ENCODE measurements at places on chromosomes 2 and 18.

DNA sequence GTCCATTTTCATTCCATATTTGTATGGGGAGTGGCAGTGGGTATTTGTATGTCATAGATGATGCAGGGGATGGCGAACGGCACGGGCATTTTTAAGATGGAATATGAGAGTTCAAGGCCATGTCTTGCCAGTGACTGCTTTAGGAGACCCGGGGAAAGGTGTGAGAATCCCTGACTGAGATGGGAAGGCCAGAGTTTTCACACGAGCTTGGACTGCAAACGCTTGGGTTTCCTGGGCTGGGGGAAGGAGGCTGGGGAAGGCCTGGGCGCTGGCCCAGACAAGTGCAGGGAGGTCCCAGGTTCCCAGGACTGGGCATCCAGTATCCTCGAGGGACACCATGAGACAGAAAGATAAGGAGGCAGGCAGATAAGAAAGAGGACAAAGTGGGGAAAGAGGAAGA, 35.2 kb downstream of the CNGA3 start:
- no peak for DNase-seq

- peak; percentile 25 for DNase-seq
Observed at GRCh38 chr2:197113275-197113711, 186.8 kb upstream of the PGAP1 start.

- no peak for DNase-seq
Observed at GRCh38 chr2:36700311-36700710, 3.8 kb downstream of the VIT start.

DNA sequence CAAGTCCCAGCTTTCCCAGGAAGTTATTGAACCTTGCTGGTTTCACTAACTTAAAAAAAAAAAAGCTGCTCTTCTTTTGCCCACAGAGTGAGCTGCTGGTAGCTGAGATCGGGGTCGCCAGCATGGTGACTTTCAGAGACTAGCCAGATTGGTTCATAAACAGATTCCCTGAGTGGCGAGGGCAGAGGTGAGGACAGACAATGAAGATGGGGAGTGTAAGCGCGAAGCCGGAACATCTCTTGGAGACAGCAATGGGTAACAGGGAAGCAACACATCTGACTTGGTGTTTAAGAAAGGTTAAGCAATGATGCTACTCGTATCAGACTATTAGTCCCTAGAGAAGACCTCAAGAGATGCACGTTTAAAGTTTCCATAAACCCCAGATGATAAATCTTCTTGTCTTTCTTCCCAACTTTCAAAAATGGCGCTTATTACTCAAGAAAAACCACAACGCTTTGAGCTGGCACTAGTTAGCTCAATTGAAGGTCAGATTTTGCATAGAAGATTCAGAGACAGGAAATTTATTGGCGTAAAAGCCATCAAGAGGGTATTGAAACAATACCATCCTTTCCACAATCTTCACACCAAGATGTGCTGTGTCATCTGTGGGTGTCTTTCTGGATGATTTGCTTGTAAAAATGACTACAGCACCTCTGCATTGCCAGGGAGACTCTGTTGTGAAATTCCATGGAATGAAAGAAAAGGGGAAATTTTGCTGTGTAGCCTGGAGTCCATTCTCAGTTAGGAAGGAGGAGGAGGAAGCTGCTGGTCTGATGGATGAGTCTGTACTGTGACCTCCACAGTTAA, 193.1 kb upstream of the CXCR4 start:
- DNase-seq: no peak

DNA sequence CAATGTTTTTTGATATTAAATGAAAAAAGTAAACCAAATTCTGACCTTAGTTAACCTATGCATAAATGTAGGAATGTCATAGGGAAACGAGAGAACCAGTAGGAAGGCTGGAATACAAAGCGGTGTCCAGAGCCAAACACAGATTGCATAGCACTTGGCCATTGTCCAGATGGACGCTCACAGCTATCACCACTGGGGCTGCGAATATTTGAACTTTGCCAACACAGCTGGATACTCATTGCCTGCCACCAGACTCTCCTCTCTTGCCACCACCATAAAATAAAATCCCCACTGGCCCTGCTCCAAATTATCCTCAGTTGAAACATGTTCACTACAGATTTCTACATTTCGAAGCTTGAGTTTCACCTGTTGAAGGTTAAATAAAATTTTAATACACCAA, 159.3 kb upstream of the GULP1 start:
- DNase-seq: no peak

GRCh38 chr2:65856928-65857327, 424.5 kb upstream of the SPRED2 start:
- DNase-seq: no peak

- no peak for DNase-seq
Observed at GRCh38 chr2:83595926-83596325, 863.2 kb downstream of the SUCLG1 start.

- peak; percentile 14 for DNase-seq
Observed at GRCh38 chr2:222861411-222862105, 722 bp downstream of the ACSL3 start.

- DNase-seq: no peak
Observed at GRCh38 chr2:42293019-42293418, 68.0 kb downstream of the COX7A2L start.

GRCh38 chr18:75581336-75582131, 154.0 kb upstream of the SMIM21 start:
- no peak for DNase-seq

GRCh38 chr18:51196811-51197660, 445 bp downstream of the MEX3C start:
- DNase-seq: peak; percentile 27

DNA sequence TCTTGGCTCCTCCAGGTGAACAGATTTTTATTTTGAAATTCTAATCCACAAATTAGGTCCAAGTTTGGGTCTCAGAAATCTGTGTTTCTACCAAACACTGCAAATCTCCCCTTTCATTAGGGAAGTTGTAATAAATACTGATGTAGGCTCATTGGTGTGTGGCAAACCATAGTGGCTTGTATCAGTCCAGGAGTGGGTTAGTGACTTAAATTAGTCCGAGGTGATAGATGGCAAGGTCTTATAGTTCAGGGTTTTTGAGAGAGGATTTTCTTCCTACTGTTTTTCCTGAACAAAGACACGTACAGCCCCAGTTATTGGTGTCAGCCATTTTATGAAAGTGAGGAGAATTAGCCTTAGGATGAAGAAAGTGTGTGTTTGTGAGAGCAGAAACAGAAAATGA, 74.6 kb downstream of the RPRM start:
- DNase-seq: no peak

GRCh38 chr2:68900496-68901198, 29.4 kb upstream of the BMP10 start:
- no peak for DNase-seq

DNA sequence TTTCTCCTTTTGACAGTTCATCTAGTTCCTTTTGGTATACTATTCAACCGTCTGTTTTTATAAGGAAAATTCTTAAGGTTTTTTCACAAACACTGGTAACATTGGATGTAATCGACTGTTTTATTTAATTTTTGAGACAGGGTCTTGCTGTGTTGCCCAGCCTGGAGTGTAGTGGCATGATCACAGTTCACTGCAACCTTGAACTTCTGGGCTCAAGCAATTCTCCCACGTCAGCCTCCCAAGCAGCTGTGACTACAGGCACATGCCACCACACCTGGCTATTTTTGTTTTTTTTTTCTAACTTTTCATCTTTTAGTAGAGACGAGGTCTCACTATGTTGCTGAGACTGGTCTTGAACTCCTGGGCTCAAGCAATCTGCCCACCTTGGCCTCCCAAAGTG, 104.4 kb upstream of the DNMT3A start:
- DNase-seq: no peak

GRCh38 chr2:15684161-15685039, 92.7 kb downstream of the DDX1 start:
- no peak for DNase-seq

GRCh38 chr2:85324639-85325465, 2.9 kb downstream of the TGOLN2 start:
- no peak for DNase-seq

- no peak for DNase-seq
Observed at GRCh38 chr2:240559286-240559685, 871 bp upstream of the DUSP28 start.

DNA sequence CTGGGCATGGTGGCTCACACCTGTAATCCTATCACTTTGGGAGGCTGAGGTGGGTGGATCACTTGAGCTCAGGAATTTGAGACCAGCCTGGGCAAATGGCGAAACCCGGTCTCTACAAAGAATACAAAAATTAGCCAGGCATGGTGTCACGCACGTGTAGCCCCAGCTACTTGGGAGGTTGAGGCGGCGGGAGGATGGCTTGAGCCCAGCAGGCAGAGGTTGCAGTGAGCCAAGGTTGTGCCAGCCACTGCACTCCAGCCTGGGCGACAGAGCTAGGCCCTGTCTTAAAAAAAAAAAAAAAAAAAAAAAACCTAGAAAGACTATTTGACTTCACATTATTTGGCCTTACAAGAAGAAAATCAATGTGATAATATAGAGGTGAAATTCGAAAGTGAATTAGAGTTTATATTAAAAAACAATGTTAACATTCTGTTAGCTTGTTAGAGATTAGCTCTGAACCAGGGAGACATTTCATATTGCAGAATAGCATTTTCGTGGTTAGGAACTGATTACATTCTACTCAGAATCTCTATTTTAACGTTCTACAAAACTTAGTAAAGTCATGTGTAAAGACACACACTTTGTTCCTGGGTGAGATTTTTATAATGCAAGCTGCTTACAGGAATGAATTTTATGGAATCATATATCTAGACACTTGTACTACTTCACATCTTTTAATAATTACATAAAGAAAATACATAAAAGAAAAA, 120.5 kb downstream of the THADA start:
- no peak for DNase-seq

DNA sequence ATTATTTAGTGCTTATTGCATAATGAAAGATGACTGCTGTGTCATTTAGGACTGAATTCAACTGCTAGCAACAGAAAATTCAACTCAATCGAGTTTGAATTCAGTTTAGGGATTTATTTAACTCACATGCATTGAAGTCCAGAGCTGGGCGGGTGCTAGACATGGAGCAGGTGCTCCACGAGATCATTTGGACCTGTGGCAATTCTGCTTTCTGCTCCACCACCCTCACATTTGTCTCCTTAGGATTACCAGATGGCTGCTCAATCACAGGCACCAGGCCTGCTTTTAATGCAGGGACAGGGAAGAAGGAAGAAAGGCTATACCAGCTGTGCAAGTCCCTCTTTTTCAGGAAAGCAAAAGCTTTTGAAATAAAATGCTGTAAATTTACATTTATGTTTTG, 572.9 kb upstream of the SLC8A1 start:
- DNase-seq: no peak

DNA sequence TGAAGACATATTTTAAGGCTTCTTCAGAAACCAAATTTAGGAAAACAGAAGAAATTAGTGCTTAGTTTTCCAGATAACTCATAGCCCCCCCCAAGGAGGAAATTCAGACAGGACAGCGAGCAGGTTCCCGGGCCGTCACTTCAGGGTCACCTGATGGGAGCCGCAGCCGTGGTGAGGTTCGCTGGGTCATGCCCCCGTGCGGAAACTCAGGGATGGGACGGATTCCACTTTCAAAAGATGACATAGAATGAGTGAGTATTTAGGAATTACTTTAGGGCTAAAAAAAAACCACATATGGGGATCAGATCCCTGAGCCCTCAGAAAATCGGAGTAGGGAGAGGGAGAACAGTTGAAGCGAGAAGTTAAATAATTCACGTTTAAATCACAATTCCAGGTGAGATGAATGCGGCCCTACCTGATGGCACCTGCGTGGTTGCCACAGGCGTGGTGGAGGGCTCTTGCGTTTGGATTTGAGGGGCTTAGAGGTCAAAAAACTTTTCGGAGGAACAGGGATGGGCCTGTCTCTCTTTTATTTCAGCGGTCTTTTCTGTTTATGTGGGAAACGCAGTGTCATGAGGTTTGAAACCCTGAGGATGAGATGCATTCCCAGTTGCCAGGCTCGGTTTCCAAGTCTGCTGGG, 114.4 kb downstream of the NFATC1 start:
- DNase-seq: no peak

GRCh38 chr2:160073284-160073888, 11.0 kb upstream of the PLA2R1 start:
- no peak for DNase-seq

DNA sequence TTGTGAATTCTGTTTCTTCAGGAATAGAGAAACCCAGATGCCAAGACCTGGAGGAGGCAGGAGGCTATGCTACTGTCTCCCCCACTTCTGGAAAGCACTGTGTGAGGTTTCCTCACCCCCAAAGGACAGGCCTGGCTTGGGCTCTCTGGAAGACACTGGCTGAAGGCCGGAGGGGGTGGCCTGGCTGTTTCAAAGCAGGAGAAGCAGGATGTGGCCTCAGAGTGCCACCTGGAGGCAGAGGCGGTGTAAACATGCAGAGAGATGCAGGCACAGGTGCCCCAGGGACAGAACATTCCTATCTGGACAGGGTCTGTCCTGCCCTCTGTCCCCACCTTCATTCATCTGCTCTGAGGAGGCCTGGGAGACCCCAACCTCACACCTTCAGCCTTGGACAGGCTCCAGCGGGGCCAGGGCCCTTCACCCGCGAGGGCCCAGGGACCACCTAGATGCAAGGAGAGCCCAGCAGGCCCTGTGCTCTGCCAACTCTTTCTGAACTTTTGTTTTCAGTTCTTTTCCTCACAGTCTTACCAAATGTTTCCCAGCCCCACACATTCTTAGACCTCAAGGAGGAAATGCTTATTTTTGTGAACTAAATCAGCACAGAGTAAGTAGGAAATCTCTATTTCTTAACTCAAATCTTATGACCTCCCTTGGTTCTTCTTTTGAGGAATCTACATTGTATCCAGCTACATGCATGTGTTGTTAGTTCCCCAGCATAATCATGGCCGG, 79.2 kb downstream of the LONRF2 start:
- DNase-seq: peak; percentile 32

GRCh38 chr2:239265681-239266433, 135.0 kb downstream of the HDAC4 start:
- DNase-seq: no peak

- DNase-seq: no peak
Observed at GRCh38 chr2:38599706-38600105, 3.0 kb downstream of the HNRNPLL start.

DNA sequence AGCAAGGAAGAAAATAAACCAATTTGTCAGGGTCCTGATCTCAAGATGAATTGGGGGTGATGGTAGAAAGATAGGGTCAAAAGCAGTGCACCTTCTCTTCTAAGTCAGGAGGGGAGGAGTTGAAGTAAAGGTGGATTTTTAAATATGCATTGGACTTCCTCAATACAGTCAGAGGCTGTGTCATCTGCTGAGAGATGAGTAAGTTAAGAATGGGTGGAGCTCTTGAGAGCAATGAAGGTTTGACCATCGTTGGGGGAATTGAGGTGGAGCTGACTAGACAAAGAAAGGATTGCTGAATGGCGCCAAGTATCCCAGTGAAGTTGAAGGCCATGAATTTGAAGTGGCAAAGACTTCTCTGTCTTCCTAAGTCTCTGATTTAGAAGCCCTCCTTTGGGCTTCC, 18.4 kb upstream of the CPO start:
- no peak for DNase-seq

GRCh38 chr2:65353927-65354326, 78.5 kb downstream of the SPRED2 start:
- no peak for DNase-seq

GRCh38 chr18:9210966-9211365, 74.4 kb downstream of the ANKRD12 start:
- DNase-seq: no peak

All from CD4-positive, alpha-beta T cell treated with Interleukin-6 at 100 ng/mL for 8 hours (primary cell).